ENCODE measurements at places on chromosomes 4 and X.

- H3K4me1 ChIP-seq: no peaks in the 10 kb centered on the region
- H3K27me3 ChIP-seq: no peaks in the 10 kb centered on the region
- no peak overlapping the region for H3K27ac ChIP-seq
- H3K4me3 ChIP-seq: no peak overlapping the region
- no peaks in the 10 kb centered on the region for H3K36me3 ChIP-seq
These were observed 114.0 kb downstream of the ENOX2 start for GRCh38 chrX:130788786-130789581.

- H3K27ac ChIP-seq: peak overlapping the region; percentile 75
- no peaks in the 10 kb centered on the region for H3K27me3 ChIP-seq
- peaks cover 35% of the 10 kb centered on the region for H3K4me1 ChIP-seq
- no peaks in the 10 kb centered on the region for H3K36me3 ChIP-seq
- H3K4me3 ChIP-seq: no peak overlapping the region
These were observed 79.4 kb downstream of the SYNPO2 start for GRCh38 chr4:118968005-118968404.

DNA sequence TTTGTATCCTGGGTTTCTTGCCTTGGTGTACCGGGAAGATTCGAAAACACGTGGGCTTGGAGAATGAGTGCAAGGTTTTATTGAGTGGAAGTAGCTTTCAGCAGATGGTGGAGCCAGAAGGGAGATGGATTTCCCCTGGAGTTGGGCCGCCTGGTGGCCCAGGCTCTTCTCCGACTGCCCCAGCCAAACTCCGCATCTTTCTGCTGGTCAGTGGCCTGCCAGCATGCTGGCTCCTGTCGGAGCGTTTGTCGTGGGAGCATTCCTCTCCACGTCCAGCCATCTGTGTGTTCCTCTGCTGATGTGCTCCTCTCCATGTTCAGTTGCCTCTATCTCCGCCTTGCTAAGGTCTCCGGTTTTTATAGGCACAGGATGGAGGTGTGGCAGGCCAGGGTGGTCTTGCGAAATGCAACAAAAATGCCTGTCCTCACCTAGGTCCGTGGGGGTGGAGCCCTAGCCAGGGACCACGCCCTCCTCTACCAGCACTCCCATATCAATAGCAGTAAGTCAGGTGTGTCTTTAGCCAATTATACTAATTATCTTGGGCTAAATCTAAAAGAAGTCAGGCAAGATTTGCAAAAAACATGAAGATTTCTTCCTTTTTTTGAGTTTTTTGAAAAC is 745.8 kb upstream of the AMOT start:
- no peak overlapping the region for H3K27ac ChIP-seq
- H3K4me3 ChIP-seq: no peak overlapping the region
- no peak for DNase-seq

DNA sequence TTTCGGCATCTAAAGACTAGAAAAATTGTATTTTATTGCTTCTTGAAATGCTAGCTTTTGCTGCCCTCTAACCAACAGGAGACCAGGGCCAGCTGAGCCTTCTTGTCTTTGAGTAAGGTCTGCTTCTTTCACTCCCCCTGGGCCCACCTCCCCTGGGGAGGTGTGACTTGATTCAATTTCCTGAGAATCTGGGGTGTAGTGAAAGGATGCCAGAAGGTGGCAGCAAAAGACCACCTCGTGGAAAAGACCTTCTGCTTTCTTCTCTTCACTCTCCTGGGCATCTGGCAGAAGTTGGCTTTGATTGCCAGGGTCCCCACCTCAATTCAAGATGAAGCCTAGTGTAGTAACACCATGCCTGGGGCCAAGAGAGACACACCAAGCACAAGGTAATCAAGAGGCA is 96.5 kb upstream of the MAOA start:
- H3K27ac ChIP-seq: no peak overlapping the region
- no peaks in the 10 kb centered on the region for H3K36me3 ChIP-seq
- no peaks in the 10 kb centered on the region for H3K27me3 ChIP-seq
- no peaks in the 10 kb centered on the region for H3K4me1 ChIP-seq
- DNase-seq: peak; percentile 31

DNA sequence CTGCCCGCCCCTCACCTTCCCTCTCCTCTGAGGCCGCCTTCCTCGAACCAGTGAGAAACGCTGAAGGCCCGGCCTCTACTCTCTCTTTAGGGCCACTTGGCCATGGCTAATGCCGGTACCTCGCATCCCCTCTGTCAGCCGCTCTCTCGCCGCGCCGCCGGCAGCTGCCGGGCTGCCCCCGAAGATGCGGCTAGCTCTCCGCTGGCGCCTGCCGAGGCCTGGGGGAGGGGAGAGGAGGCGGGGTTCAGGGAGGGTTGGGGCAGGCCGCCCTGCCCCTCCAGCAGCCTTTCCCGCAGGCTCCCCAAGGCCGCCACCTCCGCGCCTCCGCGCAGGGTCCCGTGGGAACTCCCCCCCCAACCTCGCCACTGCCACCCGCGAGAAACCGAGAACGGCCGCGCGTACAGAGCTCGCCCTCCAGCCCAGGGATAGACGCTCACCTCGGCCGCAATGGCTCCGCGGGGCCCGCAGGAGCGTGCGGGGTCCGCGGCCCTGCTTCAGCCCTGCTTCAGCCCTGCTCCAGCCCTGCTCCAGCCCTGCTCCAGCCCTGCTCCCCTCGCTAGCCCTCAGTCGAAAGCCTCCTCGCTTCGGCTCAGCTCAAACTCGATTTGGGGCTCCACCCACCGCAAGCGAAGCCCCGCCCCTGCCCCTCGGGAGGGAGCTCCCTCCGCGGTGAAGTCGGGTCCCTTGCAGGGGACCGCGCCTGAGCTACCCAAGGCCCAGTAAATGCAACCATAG is at the start of gene HUWE1:
TSS of gene HUWE1 (minus strand) at position 569 of the 735 bp plus-strand sequence. CDS start 32,612 bp downstream, outside the sequence.
- no peaks in the 10 kb centered on the region for H3K27me3 ChIP-seq
- peaks cover 4% of the 10 kb centered on the region for H3K4me1 ChIP-seq
- H3K27ac ChIP-seq: peak within 1 kb of the TSS; percentile 40
- DNase-seq: peak; percentile 84

Measured in heart right ventricle (tissue), 16 donors.